Peyer's patch (tissue), 4 donors: ENCODE measurements at places on chromosomes 2 and 18. TPM values are rescaled to one million over a fixed set of nuclear protein-coding genes. Genes with fewer than 3 reads are reported as not detected.
A peak's percentile ranks its signal among the peaks of the same experiment; 100 is the strongest.

- no peak for DNase-seq
These were observed 85.1 kb downstream of the SEMA4F start for GRCh38 chr2:74739129-74739528.

DNA sequence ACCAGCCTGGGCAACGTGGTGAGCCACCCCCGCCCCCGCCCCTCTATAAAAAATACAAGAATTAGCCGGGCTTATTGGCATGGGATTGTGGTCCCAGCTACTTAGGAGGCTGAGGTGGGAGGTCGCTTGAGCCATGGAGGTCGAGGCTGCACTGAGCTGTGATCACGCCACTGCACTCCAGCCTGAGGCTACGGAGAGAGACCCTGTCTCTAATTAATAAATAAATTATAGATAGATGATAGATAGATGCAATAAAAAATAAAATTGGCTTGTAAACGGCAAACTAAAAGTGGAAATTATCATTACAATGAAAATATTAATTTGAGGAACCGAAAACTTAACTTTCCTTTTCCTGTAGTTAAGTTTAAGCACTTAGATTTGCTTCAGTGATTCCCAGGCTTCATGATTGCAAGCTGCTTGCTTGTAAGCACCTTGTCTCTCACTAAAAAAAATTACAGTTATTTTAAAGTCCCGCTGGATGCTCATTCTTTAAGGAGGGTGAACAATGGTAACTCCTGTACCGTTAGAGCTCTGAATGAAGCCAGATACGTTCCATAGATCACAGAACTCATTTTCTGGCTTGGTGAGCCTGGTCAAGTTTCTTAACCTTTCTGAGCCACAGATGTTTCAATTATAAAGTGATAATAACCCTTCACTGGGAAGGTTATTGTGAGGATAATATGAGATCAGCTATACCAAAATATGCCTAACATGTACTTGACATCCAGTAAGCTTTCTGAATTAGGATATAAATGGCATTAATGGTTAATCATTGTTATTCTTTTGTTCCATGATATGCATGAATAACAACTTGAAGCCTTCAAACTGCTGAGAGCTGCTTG lies 9.3 kb upstream of the NARS1 start:
- DNase-seq: no peak

- no peak for DNase-seq
These were observed 4.5 kb upstream of the RBMS1 start for GRCh38 chr2:160498137-160498536.

DNA sequence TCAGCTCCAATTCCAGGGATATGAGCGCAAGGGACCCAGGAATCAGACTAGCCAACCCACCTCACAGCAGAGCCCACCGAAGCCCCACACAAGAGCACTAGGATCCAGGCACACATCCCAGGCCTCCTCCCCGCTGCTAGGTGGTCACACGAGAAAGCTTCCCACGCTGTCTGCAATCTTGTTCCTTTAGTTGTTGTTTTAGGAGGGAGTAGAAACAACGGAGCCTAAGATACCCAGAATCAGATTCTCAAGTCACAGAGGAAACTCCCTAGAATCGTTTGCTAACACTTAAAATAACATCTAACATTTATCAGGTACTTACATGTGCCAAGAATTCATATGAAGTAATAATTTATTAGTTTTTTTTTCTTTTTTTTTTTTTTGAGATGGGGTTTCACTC lies 9.7 kb upstream of the ATL2 start:
- DNase-seq: no peak

DNA sequence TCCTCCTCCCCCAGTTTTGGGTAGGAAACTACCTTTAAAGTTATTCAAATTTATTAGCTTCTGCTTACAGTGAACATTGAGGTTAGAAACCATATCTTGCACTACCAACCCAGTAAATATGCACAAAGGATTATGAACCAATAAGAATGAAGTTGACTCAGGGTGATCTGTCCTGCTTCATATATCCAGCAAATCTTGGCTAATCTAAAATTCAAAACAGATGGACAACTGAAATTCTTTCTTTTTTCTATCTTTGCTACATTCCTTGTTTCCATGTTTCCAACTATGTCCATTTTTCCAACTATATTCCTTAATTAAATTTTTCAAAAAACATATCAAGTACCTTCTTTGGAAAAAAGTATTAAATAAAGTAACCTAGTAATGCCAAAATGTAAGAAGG lies 149.3 kb downstream of the FAM124B start:
- DNase-seq: no peak

- no peak for DNase-seq
These were observed 60.0 kb downstream of the RNF144A start for GRCh38 chr2:6977113-6977741.

GRCh38 chr2:110157153-110157793 lies 41.7 kb upstream of the MALL start:
- peak; percentile 74 for DNase-seq

GRCh38 chr18:72114801-72115594 lies 429.1 kb downstream of the CBLN2 start:
- no peak for DNase-seq

- no peak for DNase-seq
These were observed 12.6 kb downstream of the CACNB4 start for GRCh38 chr2:152086231-152086630.

DNA sequence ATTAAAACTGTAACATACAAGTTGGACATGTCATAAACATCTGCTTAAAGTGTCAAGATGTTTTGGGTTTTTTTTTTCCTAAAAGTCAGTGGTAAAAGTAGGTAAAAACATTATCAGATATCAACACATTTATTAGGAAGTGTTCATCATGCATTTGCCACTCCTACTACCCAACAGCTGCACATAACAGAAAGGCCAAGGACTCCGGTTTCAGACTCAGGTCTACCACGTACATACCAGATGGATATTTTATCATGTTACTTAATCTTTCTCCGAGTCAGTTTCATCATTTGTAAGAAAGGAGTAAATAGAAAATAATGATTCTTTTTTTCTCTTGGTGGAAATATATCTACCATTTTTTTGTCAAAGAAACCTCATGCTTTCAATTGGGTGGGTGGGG lies 192.3 kb downstream of the UBE2E3 start:
- no peak for DNase-seq

GRCh38 chr2:148613231-148614013 lies 31.1 kb upstream of the EPC2 start:
- DNase-seq: no peak

DNA sequence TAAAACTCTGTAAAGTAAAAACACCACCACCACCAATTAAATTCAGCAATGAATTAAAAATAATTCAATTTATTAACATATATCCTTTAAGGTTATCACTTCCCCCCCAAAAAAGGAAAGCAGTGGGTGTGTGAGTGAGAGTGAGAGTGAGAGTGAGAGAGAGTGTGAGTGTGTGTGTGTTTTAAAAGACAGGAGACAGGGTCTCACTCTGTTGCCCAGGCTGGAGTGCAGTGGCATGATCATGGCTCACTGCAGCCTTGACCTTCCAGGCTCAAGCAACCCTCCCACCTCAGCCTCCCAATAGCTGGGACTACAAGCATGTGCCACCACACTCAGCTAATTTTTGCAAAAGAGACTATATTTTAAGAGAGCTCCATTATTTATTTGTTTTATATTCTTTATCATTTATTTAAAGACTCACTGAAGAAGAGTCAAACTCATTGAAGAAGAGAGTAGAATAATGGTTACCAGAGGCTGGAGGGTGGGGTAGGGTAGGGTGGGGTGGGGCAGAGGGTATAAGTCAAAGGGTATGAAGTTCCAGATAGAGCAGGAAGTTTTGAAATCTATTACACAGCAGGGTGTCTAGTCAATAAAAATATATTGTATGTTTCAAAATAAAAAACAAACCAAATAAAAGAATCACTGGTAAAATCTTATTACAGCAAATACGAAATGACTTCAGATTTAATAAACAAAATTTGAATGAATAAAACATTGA lies 121.6 kb downstream of the C2orf74 start:
- no peak for DNase-seq

- DNase-seq: peak; percentile 30
These were observed 204.9 kb upstream of the SALL3 start for GRCh38 chr18:78774741-78775141.

- DNase-seq: no peak
These were observed 28.5 kb upstream of the TMBIM1 start for GRCh38 chr2:218320704-218321336.

GRCh38 chr2:241635756-241636155 lies 1.2 kb downstream of the THAP4 start:
- no peak for DNase-seq

DNA sequence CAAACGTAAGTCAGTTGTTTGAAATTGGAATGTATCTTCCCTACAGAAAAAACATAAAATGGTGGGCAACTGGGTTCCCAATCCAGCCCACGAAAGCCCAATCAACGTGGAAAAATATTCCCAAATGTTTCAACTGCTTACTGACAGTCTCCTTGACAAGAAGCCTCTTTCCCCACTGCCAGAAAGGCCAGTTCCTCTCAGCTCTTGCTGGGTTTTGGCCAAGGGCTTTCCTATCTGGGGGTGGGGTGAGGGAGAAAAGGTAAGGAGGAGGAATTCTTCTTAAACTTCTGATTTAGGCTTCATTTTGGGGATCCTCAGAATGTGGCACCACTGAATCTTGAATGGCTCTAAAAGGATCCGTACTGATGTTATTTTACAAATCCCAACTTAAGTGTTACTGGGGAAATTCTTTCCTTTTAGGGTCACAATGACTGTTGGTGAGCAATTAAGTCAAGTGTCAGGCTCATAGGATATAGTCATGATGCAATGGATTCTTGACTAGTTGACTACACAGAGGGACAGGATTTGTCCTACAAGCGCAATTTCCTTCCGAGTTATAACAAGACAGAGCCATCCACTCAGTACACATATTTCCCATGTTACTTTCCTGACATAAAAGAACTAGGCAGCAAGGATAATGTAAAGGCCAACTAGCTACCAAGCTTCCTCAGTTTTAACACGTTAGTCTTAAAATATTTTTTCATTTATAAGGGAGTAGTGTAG lies 73.6 kb downstream of the SPRED2 start:
- no peak for DNase-seq

- DNase-seq: no peak
These were observed 47.9 kb downstream of the ADD2 start for GRCh38 chr2:70720124-70720523.

DNA sequence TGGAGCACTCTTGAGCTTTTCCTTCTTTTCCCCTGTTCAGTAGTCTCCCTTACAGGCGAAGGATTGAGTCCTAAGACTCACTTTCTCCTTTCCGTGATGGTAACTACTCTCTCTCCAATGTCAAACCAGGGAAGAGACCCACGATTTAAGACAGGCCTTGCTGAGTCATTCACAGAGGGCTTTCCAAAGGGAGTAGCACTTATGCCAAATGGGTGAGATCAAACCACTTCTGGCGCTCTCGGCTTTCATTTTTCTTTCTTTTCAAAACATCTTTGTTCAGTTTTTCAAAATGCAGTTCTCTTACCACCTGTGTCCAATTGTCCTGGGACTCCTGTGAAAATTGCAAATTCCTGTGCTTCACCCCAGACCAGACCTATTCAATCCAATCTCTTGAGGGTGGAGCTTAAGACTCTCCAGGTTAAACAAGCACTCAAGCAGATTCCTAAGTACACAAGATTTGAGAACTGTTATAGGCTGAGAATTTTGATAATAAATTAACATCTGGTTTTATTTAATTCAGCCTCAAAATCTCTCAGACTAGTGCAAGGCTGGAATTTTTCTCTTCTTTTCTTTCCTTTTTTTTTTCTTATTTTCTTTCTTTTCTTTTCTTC lies 14.4 kb upstream of the MRPL19 start:
- no peak for DNase-seq

GRCh38 chr18:28409811-28410210 lies 232.9 kb upstream of the CDH2 start:
- no peak for DNase-seq

- DNase-seq: no peak
These were observed 616.1 kb downstream of the IRS1 start for GRCh38 chr2:226183550-226183949.

GRCh38 chr2:217797165-217797564 lies 205.6 kb downstream of the TNS1 start:
- DNase-seq: no peak

DNA sequence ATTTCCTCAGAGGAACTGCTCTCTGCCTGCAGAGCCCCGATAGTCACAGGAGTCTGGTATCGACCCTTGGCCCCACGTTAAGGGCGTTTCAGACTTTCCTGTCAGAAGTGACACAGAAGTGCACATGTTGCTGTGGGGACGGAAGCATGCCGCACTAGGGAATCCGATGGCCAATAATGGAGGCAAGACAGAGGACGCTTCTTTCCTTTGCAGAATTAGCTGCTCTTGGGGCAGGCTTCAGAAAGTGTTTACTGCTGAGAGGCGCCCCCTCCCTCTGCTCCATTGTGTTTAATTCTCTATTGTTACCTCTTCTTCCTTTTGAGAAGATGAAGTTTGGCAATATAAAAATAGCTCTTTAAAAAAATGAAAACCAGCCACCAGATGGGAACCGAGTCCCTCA lies 118.6 kb upstream of the EML6 start:
- DNase-seq: no peak

DNA sequence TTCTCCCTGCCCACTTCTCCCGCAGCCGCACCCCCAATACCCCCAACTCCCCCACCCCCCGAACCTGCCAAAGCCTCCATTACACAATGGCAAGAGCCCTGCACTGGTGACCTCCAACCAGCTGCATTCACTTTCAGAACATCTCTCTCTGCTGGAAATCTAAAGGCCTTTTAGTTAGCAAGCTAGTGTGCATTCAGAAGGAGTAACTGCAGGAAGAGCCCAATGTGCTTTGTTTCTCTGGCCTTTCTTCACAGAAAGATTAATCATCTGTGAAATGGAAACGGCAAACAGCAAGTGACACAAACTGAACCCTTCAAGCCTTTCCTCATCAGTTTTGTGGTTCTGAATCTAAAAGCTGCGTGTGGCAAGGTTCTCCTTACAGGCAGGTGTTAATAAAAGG lies 124.2 kb downstream of the OLA1 start:
- DNase-seq: no peak

DNA sequence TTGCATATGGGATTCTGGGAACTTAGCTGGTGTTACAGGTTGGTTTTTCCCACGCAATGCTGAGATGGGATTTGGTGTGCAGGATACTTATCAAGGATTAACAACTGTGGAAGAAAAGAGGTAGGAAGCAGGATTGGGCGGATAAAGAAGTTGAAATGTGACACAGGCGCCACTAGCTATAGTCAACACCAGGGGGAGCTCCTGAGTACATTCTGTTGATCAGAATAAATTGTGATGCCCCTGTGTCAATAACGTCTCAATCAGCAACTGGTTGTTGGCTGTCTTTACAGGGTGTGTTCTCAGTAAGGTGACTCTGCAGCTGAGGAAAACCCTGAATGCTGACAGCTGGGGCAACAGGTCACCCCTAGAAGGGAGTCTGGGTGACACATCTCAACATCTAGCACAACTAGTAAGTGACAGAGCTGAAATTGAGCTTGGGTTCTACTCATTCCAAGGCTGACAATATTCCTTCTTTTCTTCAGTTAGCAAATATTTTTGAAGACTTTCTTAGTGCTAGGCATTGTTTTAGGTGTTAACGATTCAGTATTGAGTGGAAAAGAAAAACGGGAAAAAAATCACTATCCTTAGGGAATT lies 143.0 kb downstream of the ARL6IP6 start:
- peak; percentile 53 for DNase-seq

Gene ALPG
- not detected for total RNA-seq

Gene VAPA
- 155 TPM for total RNA-seq

Gene REG1B
- 70.8 TPM for total RNA-seq

Gene SCYGR4
- not detected for total RNA-seq

Gene C2orf66
- not detected for total RNA-seq

Gene PLA2R1
- 49.2 TPM for total RNA-seq

Gene MYOM1
- 29.7 TPM for total RNA-seq

Gene SLC30A3
- total RNA-seq: not detected

Gene ST6GAL2
- not detected for total RNA-seq

Gene C1D
- 7.1 TPM for total RNA-seq

Gene FOXI3
- total RNA-seq: not detected

Gene SKA1
- 0.54 TPM for total RNA-seq

Gene SERPINB11
- not detected for total RNA-seq

Gene NMS
- not detected for total RNA-seq
